AG20443 (cell line): ENCODE measurements at places on chromosomes 16 and 17.
A peak's percentile ranks its signal among the peaks of the same experiment; 100 is the strongest.

DNA sequence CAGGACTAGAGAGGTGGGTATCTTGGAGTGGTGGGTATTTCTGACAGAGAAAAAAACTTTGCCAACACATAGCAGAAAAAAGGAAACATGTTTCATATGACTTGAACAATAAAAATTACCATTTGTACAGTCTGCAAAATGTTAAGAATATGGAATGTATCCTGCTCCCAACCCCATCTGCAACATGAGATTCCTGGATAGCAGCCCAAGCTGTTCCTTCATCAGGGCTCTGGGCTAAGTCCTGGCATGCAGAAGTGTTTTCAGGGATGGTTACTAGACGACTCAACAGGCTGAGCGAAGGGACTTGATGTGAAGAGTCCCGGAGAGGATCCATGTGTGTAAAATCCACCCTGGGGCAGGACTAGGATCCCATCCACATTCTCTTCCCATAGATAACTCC is 121.0 kb upstream of the IRX3 start:
- DNase-seq: peak; percentile 84

DNA sequence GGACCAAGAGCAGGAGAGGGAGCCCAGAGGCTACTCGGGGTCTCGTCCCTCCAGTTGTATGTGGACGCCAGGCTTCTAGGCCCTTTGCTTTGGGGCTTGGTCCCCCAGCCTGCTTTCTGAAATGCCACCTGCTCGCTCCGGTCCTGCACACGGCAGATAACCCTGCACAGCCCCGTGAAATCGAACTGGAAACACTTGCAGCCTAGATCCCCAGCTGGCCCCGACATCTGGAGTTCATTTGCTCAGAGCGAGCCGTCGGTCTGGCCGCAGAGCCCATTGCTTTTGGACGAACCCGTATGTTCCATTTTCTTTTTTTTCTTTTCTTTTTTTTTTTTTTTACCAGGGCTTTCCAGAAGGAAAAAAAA is 22.9 kb downstream of the C1QTNF1 start:
- peak; percentile 70 for DNase-seq

DNA sequence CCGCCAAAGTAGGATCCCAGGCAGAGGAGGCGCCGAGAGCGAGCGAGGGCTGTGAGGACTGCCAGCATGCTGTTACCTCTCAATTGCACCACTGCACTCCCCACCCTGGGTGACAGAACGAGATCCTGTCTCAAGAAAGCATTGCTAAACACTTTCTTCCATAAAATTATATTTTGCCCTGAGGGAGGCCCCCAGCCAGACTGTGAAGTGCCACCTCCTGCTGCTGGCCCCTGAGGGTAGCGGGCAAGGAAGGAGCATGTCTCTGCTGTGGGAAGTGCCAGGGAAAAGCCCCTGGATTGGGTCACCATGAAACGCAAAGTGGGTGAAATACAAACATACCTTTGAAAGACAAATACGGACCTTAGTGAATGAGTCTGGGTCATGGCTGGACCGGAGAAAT is 78.0 kb upstream of the AMZ2 start:
- no peak for DNase-seq

GRCh38 chr16:82024883-82025282 is 10.2 kb upstream of the HSD17B2 start:
- no peak for DNase-seq

- DNase-seq: no peak
Observed at GRCh38 chr16:75614066-75614897, 8.8 kb downstream of the ADAT1 start.

- peak; percentile 60 for DNase-seq
Observed at GRCh38 chr17:6427279-6427781, 7.6 kb downstream of the AIPL1 start.

DNA sequence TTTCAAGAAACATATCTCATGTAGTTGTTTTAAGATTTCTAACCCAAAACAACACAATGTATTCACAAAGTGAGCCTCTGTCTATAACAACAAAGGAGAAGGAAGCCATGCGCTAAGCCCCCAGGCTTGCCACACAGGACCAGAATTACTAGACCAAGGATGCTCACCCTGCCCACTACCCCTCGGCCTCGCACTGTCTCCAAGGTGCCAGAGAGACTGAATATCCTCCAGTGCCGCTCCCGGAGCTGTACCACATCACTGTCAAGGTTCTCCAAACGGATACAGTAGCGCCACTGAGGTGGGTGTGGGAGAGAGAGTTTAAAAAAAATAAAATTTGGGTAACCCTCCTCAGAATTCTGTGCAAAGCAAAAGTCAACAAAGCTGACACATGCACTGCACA is 7.1 kb downstream of the POLDIP2 start:
- DNase-seq: no peak

GRCh38 chr17:72996791-72997190 is 95.7 kb downstream of the SLC39A11 start:
- no peak for DNase-seq

GRCh38 chr17:58268774-58269556 is 11.8 kb downstream of the MPO start:
- DNase-seq: no peak

GRCh38 chr17:10042589-10043244 is 137.6 kb upstream of the RCVRN start:
- no peak for DNase-seq

- no peak for DNase-seq
Observed at GRCh38 chr17:73029991-73030390, 62.5 kb downstream of the SLC39A11 start.

- DNase-seq: no peak
Observed at GRCh38 chr16:23134274-23134673, 15.0 kb downstream of the USP31 start.

GRCh38 chr17:42893359-42893758 is 7.2 kb upstream of the G6PC1 start:
- no peak for DNase-seq

DNA sequence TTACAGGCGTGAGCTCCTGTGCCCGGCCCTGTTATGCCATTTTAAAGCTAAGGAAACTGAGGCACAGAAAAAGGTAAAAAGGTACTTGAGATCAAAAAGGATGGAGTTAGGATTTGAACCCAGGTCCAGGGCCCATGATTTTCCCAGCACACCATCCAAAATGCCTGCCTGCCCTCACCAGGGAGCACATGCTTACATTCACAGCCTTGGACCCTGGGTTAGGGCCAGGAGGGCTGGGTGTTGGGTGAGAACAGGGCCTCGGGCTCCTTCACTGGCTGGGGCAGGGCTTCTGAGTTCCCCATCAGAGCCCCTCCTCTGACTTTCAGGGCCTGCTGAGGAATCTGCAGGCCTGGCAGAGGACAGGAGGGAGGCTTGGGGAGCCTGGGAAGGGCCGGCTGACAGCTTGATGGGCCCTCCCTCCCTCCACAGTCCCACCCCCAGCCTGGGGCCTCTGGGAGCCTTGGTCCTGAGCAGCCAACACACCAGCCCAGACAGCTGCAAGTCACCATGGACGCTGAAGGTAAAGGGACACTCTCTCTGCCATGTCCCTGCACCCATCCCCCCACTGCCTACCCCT is at the start of gene QPRT:
TSS of gene QPRT (plus strand) at position 490 of the 577 bp plus-strand sequence. CDS start at position 508, 18 bp downstream.
- peak; percentile 49 for DNase-seq

DNA sequence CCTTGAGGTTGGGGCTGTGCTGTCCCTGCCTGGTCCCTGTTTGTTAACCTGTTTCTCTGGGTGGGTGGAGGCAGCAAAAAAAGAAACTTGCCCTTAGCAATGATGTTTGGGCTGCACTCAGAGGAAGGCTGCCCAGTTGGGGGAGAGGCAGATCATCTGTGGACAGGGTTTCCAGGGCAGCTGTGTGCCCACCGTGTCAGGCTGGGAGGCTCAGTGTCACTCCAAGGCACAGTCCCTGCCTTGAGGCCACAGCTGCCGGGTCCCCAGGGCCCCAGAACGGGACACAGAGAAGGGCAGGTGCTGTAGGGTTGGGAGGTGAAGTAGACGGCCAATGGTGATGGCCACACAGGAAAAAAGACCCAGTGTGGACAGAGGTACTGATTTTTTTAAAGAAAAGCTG is 3.9 kb downstream of the IL34 start:
- DNase-seq: no peak

DNA sequence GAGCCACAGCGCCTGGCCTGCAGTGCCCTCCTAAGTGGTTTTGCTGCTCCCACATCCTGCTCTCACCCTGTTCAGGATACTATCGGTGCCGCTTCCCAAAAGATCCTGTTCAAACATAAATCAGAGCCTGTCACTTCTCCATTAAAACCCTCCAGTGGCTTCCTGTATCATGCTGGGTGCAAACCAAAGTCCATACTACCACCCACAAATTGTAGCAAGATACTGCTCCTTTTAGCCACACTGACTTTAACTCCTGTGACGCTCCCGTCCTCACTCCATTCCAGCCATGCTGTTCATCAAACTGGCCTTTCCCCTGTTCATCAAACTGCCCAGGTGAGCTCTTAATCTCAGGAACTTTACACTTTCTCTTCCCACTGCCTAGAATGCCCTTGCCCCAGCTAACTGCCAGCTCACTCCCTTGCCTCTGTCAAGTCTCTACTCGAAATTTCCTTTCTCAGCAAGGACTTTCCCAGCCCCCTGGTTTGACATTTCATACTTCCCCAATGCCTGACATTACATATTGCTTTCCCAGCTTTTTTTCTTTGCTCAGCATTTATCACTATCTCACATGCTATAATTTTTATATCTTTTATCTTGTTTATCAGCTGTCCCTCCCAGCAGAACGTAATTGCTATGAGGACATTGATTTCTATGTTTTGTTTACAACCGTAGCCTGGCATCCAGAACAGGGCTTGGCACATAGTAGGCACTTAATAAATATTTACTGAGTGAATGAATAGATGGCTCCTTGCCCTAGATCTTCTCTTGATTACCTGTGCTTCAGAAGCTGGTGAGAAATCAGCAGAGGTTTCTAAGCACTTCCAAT is 44.3 kb upstream of the SMURF2 start:
- no peak for DNase-seq
